ENCODE measurements at places on chromosomes 12 and 14.

DNA sequence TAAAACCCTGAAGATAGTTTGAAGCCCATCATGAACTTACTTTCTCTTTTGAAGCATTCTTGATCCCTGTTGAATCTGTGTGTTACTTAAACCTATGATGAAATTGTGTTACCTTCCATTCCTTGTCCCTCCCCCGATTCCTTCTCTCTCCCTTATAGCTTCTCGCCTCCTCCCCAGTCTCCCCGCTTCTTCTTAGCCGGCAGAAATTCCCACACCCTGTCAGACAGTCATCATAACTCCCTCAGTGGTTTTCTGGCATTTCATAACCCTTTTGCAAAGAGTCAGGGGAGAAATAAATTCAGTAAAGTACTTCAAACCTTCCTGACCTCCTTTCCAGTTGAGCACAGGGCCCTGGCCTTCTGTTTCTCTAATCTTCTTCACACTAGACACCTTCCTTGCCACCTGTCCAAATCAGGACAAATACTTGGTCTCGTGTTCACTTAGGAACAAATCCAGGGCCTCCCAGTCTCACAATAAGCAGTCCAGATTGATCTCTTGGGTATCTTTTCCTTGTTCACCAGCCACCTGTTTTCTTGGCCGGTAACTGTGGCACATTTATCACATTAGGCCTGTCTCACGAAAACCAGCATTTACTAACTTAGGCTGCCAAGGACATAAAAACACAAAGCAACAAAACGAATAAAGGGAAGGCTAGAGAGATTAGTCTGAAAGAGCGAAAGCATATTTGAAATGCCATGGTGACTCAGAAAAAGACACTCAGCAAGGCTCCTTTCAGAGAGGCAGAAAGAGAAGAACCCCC, 355.9 kb downstream of the TMTC2 start:
- ATAC-seq: no peak

- ATAC-seq: no peak
Measured at GRCh38 chr14:94145902-94146527, 16.6 kb upstream of the IFI27L2 start.

GRCh38 chr12:118135788-118136558, at the start of gene PEBP1:
PEBP1 (plus strand) TSS chr12:118136124; CDS start chr12:118136210, 86 bp downstream.
- peak; percentile 100 for ATAC-seq

GRCh38 chr14:69937367-69938081, 58.3 kb downstream of the SMOC1 start:
- ATAC-seq: no peak

DNA sequence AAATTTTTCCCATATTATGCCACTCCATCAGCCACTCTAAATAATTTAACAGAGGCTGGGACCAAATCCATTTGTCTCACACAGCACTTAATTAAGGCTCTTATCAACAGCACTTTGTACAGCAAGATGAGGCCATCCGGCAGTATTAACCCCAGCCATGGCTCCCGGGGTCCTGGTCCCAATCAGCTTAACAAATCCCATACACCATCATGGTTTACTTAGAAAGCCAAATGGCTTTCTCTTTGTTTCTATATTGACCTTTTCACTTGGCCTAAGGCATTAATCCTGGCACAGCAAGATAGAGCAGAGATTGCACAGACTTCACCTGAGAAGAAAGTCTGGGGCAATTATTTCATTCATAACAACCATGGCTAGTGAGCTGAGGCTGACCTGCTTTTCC, 38.6 kb downstream of the SPTSSA start:
- no peak for ATAC-seq

- ATAC-seq: no peak
Measured at GRCh38 chr12:116806845-116807440, 68.8 kb downstream of the RNFT2 start.

DNA sequence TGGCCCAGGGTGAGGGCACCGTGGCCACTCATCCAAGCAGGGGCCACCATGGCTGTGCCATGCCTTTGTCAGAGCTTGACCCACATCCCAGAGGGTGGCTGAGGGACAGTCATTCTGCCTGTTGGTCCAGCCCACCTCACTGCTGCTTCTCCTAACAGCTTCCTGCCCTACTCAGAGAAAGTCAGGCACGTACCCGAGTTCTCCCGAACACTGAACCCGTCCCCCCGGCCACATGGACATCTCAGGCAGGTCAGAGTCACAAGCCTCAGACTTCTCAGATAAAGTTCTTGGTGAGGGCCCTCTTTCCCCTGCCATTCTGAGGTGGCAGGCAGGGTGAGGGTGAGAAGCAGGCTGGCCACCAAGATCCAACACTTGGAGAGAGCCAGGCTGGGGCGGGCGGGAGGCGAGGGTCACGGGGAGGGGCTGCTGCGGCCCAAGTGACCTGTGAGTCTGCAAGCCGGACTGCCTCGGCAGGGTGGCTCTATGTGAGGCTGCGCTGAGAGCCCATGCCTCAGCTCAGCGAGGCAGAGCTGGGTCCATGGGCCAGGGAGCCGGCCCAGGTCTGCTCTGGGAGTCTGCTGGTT, 317.8 kb downstream of the TMEM121 start:
- no peak for ATAC-seq

- no peak for ATAC-seq
Measured at GRCh38 chr14:103317976-103318580, 16.0 kb upstream of the EIF5 start.

DNA sequence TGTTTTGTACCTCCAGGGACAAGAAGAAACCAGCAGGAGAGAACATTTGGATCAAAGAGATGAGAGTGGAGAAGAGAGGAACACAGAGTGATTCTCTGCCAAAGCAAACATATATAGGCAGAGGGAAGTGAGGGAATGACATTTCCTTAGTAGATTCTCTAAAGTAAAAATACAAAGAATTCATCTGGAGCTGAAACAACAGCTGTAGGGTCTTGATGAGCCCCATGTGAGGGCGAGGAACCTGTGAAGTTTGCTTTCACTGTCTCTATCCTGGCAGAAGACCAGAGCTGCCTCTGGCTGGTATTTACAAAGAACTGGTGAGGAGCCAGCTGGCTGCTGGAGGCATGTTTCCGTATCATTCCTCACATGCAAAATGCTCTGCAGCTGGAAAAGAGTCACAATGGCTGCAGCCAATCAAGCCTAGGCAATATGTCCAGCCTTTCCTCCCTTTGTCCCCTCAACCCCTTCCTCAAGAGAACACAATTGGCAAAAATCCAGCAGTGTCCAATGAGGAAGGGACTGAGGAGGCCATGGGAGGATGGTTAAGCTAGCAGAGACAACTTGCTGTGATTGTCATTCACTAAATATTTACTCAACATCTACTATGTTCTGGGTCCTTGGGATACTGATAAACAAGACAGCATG, 122.5 kb downstream of the PHLDA1 start:
- no peak for ATAC-seq
